ENCODE measurements at places on chromosomes 3 and 15.

DNA sequence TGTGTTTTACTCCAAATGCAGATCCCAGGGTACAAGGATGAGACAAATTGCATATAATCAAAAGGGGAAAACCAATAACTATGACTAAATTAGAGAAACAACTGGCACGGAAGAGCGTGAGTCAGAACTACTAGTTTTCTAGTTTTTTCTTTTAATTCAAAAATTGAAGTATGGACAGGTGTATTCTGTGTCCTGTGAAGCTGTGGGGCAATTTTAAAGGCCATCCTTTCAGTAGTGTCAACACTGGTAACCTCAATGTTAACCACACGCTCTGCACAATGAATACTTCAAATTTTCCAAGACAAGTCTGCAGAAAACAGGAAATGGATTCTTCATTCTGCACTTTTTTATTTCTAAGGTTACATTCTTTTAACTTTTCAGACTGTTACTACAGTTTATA lies 32.5 kb upstream of the GOLGA8A start:
- DNase-seq: no peak

GRCh38 chr3:40299721-40300335 lies 9.7 kb upstream of the EIF1B start:
- DNase-seq: no peak

DNA sequence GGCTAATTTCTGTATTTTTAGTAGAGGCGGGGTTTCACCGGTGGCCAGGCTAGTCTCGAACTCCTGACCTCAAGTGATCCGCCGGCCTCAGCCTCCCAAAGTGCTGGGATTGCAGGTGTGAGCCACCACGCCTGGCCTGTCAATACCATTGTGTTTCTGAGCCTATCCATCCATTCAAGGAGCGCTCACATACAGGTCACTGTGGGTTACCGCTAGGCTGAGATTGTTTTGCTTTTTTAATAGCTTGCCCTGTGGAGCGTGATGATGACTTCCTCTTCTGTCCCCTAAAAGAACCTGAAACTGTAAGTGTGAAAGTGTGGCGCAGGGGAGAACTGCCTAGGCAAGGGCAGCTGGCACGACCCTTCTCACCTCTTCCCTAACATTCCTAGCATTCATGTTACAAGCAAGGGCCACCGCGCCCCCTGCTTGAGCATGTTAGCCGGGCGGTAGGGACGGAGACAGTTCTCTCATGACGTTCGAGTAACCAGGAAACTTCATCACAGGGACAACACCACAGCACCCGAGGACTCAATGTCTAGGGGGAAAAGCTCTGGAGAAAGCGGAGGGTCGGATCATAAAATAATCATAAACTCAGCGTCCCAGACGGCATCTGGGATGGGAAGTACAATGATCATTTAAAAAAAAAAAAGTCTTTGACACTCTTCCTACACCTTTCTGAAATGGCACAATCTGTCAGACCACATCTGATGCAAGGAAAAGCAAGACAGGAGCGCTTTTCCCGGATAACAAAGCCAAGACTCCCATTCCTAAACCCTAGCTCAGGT lies 790 bp downstream of the LAMP3 start:
- DNase-seq: no peak

- no peak for DNase-seq
Measured at GRCh38 chr3:2915826-2916225, 194.3 kb downstream of the IL5RA start.

DNA sequence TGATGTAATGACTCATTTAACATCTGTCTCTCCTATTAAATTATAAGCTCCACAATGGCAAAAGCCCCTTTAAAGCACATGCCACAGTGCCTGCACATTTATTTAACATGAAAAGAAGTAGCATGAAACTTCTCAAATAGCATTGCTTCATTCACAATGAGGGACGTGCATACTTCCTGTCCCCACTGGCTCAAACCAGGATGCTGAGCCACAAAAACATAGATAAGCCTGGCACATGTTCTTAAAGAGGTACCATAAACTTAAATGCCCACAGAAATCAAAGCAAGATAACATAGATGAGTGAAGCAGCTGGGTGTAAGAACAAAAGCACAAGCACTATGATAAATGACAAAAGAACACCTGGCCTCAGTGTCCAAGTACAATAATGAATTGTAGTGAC lies 3.8 kb downstream of the TP53BP1 start:
- DNase-seq: no peak

- no peak for DNase-seq
Measured at GRCh38 chr15:75751891-75752290, 39.2 kb upstream of the CSPG4 start.

DNA sequence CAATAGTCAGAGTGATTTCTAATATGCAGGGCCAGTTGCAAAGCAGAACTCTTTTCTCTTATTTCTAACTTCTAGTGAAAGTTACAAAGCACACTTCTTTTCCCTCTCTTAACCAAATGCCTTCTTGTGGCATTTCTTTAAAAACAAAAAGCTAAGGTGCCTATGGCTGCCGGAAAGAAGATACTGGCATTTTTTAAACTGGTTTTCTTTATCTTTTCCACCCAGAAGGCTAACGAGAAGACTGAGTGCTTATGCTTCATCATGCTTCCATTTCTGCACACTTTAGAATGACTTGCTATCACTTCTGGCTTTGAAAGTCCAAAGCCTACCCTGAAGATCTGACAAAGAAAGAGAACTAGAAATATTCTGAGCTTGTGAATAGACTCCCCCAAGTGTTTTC lies 141.3 kb downstream of the P2RY1 start:
- no peak for DNase-seq

- no peak for DNase-seq
Measured at GRCh38 chr15:75369897-75370581, 1.6 kb upstream of the MAN2C1 start.

DNA sequence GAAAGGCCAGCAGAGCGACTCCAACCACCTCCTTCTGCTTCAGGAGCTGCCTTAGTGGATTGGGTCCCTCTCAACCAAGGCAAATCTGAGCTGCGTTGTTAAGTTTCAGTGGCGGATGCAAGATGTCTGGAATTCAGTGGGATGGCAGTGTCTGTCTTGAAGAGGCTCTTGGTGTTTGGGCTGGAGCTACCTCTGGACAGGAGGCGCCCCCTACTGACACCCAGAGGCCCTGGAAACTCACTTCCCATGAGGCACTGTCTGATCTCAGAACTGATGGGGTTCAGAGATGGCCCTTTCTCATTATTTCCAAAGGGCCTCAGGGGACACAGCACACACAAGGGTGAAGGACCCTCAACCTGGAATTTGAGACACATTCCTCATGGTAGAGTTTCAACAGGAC lies 6.0 kb upstream of the SLC28A1 start:
- DNase-seq: peak; percentile 50

DNA sequence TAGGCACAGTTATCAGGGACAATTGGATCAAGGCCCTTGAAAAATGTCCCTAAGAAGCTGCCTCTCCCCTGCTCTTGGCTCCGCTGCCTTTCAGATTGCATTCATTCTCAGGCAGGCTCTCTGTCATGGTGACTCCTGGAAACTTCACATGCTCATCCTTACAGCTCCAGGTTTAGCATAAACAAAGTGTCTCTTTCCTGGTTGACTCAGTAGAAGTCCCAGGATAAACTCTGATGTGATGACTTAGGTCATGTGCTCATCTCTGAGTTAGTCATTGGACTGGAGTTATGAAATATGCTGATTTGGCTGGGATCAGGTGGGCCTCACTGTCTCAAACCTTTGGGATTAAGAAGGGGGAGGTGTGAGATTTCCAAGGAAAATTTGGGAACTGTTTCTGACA lies 243.8 kb downstream of the ZNF621 start:
- DNase-seq: no peak

- DNase-seq: no peak
Measured at GRCh38 chr3:131728898-131729642, 226.3 kb upstream of the MRPL3 start.

DNA sequence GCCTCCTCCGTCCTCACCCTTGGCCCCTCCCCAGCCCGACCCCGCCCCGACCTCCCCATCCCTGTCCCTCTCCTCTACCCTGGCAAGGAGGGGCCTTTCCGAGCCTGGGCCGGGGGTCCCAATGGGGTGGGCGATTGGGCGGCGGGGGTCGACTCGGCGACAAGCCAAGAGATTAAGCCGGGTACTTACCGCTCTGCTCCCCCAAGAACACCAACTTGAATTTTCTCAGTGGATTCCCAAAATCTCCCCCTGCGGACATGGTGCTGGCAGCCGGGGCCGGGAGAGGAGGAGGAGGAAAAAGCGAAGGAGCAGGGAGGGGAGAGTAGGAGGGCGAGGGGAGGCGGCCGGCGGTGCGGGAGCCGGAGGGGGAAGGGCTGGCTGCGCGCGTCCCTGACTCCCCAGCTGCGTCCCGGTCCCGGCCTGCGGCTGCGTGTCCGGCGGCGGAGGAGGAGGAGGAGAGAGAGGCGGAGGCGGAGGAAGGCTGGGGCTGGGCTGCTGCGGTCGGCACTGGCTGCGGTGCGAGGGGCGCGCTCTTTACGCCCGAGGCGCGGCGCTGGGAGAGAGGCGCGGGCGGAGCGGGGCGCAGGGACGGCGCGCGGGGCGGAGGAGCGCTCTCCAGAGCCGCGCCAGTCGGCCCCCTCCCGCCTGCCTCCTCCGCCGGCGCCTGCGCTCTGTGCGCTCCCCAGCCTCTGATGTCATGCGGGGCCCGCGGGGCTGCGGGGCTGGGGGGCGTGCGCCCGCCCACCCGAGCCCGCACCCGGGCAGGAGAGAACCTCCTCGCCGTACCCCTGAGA lies at the start of gene RAB6B:
Gene RAB6B (minus strand): TSS at position 675 of the 794 bp plus-strand sequence. CDS start 416 bp downstream, at position 259.
- DNase-seq: peak; percentile 66

- no peak for DNase-seq
Measured at GRCh38 chr3:184472723-184473428, 88.7 kb upstream of the EPHB3 start.

DNA sequence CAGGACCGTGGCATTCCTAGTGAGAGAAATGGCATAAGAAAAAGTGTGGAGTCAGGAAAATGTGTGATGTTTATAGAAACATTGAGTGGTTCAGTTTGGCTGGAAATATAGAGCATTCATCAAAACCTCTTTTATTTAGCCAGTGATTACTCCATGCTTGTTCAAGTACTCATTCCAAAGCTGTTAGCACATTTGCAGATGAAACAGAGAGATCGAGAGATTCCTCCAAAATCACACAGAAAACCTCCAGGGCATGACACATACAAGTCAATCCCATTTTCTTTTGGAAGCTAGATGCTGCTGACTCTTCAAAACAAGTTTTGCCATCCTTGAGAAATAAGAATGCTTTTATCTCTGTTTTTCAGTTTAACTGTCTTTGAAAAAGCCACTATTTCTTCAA lies 11.5 kb upstream of the MB21D2 start:
- no peak for DNase-seq

DNA sequence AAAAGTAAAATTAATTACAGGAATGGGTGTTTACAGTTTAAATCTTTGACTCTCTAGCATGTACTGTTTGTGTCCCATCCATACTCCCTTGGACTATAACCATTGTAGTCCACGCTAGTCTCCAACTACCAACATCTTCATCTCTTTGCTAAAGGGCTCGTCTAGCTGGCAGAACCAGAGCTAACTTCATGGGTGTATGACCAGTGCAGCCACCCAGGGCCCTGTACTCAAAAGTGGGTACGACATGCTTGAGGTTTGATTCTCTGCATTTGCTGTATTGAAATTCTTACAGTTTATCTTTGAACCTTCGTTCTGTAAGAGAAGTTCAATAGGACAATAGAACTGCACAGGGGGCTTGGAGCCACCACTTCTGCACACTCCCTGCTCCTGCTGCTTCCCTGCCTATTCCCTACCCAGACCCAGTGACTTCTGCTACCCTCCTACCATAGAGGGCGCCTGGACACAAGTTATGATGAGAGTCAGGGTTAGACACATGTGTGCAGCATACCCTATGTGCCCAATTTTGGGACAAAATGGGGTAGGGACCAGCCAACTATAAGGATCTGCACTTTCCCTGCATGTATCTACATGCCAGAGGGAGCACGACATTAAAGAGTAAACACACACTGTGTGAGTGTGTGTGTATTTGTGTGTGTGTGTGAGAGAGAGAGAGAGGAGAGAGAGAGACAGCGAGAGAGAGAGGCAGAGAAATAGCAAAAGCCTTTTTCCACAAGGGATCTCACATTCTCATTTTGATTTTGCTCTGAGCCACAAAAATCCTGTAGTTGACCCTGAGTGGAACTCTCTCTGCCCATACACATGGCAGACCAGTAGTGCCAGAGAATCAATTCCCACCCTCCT lies 59.0 kb upstream of the NECTIN3 start:
- no peak for DNase-seq

GRCh38 chr3:140522653-140523380 lies 155.0 kb upstream of the TRIM42 start:
- DNase-seq: no peak

- no peak for DNase-seq
Measured at GRCh38 chr3:98980915-98981596, 79.6 kb upstream of the DCBLD2 start.

DNA sequence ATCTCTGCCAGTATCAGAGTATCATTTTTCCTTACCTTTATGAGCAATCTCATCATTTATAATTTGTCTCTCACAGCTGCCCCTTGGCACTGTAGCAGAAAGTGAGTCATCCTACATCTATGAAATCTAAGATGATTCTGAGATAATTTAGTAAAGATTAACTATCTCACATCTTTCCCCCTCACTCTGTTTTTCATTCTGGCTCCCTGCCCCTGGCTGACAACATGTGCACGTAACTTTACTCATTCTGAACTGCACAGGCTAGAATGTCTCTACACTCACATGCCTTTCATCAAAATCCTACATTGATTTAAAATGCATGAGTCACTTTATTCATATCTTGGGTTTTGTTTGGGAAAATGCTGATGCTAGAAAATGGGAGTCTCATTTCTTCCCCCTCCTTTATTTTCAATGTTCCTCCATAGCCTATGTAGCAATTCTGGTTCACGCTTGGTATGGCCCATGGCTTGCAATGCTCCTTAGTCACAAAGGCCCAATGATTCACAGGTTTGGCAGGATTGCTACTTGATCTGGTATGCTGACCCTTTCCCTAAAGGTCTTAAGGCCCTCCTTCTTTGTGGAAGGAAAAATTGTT lies 838.5 kb downstream of the TUSC7 start:
- no peak for DNase-seq

DNA sequence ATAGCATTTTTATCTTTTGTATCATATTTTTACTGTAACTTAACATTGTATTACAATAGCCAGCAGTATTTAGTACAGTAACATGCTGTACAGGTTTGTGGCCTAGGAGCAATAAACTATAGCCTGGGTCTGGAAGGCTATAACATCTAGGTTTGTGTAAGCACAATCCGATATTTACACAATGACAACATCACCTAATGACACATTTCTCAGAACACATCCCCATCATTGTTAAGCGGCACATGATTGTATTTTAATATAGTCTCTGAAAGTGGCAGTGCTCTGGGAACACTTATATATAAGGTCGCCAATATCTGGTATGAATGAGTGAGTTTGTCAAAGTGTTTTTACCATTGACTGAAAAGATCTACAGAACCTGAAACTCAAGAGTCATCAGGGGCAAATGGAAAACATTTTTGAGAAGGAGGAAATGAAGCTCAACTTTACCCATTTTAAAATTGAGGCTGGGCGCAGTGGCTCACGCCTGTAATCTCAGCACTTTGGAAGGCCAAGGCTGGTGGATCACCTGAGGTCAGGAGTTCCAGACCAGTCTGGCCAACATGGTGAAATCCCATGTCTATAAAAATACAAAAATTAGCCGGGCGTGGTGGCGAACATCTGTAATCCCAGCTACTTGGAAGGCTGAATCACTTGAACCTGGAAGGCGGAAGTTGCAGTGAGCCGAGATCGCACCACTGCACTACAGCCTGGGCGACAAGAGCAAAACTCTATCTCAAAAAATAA lies 38.8 kb upstream of the TNFSF10 start:
- DNase-seq: no peak

Measured in hypothalamus (tissue), 51 donors.